Left colon (tissue), 2 donors: ENCODE measurements at places on chromosomes 6 and 20. TPM values are rescaled to one million over a fixed set of nuclear protein-coding genes. Genes with fewer than 3 reads are reported as not detected.

Gene MAD2L1BP
- 49.8 TPM for total RNA-seq

Gene FOXQ1
- total RNA-seq = 0.27 TPM

Gene EHMT2
- 28.0 TPM for total RNA-seq

Gene HNF4A
- total RNA-seq = 301 TPM

Gene SOX18
- 8.9 TPM for total RNA-seq
